ENCODE measurements at places on chromosomes 4 and X.

DNA sequence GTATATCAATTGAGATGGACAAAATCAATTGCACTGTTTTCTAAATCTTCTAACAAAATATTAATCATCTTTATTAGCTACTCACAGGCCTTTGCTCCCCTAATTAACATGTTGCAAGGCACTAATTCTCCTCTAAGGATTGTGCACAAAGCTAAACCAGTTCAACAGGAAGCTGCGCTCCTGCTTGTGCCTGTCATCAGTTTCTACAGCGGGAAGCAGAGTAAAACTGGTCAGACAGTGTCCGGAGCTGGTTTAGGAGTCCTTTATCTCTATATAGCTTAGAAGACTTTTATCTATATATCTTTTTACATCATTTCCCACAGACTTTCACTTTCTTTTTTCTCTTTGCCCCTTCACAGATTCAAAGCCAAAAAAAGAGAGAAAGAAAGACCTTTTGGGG, 79.1 kb downstream of the ELOVL6 start:
- DNase-seq = no peak

- DNase-seq = no peak
These were observed 69.2 kb upstream of the SPRY1 start for GRCh38 chr4:123327346-123327745.

GRCh38 chr4:2846172-2846571, 2.5 kb downstream of the ADD1 start:
- no peak for DNase-seq

DNA sequence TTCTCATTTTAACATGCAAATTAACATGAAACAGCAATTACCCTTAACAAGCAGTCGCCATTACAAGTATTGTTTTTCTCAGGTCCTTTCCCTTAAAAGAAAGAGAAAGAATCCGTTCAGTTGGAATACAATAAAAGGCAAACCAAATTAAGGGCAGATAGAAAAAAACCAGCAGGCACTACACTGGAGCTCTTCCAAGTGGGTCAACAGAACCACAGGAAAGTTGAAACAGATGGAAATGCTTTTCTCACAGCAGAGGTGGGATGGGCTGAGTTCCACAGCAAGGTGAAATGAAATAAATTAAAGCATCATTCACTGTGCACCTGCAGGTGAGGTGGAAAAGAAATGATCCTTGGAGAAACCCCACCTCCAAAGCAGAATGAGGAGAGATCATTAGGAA, 102.6 kb downstream of the APBB2 start:
- no peak for DNase-seq

GRCh38 chrX:41664908-41665307, 23.9 kb upstream of the GPR34 start:
- DNase-seq = no peak

DNA sequence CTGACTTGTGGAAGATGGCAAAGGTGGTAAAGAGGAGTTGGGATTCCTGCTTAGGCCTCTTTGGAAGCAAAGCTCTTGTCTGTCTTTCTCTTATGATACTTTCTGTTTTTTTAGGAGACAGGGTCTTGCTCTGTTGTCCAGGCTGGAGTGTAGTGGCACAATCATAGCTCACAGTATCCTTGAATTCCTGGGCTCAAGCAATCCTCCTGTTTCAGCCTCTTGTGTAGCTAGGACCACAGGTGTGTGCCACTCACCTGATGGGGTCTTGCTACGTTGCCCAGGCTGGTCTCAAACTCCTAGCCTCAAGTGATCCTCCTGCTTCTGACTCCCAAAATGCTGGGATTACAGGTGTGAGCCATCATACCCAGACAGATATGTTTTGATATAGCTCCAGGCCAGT, 19.3 kb upstream of the IGFBP7 start:
- DNase-seq = no peak

DNA sequence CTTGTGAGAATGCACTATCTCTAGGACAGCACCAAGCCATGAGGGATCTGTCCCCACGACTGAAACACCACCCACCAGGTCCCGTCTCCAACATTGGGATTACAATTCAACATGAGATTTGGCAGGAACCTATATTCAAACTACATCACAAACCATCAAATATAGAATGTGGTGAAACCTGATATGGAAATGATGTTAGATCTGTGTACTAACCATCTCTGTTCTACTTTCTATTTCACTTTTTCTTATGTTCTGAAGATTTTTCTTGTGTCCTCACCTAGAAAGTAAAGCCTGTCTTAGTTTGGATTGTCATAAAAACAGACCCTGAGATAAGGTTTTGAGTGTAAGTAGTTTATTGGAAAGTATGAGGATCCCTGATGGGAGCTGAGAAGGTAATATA, 37.8 kb upstream of the TACR3 start:
- DNase-seq = no peak

GRCh38 chr4:127364397-127364796, 268.4 kb upstream of the INTU start:
- no peak for DNase-seq

DNA sequence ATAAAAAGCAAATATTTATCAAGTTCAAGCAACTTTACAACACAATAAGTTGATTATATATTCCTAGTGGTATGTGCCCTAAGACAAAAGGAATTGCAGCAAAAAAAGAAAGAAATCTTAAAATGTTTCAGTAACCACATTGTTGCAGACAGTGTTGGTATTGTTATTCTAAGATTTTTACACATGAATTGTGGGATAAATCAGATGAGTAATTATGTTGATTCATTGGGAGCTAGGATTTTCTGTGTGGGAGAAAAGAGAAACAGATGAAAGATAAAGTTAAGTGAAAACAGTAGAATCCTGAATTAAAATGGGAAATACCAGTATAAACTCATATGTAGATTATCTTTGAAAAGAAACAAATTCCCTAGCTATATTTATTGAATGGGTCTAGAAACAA, 362.4 kb downstream of the PPP3CA start:
- no peak for DNase-seq

DNA sequence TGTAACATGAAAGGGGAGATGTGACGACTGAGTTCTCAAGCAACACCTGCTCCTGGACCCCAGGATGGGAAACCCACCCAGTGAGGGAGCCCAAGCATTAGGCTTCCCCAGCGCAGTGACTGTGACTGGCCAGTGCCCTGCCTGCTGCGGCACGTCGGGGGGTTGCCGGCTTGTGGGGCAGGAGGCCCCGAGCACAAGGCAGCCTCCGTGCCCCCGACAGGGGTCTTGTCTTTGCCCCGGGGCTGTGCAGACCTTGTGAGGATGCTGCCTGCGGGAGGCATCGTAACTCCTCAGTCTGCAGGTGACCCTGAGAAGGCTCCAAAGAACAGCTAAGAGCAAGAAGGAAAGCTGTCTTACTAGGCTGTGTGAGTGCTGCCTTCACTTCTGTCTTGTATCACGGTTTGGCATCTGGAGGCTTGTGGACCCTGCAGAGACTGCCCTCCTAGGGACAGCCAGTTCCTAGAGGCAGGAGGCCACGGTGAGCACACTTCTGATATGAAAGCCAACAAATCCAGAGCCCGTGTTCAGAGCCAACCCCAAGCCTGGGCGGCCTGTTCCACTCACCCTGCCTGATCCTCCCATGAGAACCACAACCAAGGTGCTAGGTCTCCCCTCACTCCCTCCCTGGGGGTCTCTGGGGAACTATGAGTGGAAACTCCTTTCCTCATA, 47.7 kb downstream of the FGFRL1 start:
- no peak for DNase-seq

DNA sequence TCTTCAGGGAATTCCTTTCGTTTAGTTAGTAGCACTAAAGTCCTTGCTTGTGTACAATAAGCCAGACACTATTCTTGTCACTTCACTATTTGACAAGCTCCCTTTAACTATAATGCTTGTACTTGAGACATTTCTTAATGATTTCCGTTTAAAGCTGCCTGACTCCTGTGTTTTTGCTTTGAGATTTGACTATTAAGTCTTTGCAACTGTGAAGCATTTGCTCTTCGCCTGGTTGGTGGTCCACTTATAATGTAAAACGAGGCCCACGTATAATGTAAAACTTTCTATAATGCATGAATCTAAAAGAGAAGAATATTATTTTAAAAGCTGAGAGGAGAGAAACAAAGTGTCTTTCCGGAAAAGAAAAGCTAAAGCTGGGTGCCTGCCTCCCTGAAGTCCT, 204.1 kb upstream of the FAM47C start:
- no peak for DNase-seq

- DNase-seq = no peak
These were observed 42.1 kb upstream of the KLHL34 start for GRCh38 chrX:21700275-21700674.

DNA sequence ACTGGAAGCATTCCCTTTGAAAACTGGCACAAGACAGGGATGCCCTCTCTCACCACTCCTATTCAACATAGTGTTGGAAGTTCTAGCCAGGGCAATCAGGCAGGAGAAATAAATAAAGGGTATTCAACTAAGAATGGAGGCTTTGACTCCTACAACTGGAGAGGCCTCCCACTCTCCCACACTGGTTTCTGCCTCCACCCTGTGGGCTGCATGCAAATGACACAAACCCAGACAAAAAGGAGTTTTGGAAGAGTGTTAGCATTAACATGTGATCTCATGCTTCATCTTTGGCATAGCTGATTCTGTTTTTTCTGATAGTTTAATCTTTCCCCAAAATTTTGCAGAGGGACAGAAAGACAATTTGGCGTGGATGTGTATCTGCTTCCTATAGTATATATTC, 80.8 kb upstream of the IQCM start:
- DNase-seq = no peak

GRCh38 chrX:39654952-39655351, 442.8 kb downstream of the BCOR start:
- no peak for DNase-seq

DNA sequence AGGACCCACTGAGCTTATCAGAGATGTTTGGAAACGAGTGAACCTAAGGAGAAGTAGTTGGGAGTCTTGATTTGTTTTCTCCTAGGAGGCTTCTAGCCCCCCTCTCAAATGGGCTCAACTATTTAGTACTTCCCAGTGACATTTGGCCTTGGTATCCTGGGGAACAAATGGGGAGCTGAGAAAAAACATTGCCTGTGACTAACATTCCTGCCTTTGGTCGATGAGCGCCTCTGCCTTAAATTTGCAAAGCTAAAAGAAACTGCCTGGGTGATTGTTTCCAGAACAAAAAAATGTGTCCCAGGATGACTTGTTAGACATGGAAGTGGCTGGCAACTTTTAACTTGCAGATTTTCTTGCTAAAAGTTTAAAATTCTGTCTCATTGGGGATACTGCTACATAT, 58.8 kb upstream of the IGFBP7 start:
- no peak for DNase-seq

DNA sequence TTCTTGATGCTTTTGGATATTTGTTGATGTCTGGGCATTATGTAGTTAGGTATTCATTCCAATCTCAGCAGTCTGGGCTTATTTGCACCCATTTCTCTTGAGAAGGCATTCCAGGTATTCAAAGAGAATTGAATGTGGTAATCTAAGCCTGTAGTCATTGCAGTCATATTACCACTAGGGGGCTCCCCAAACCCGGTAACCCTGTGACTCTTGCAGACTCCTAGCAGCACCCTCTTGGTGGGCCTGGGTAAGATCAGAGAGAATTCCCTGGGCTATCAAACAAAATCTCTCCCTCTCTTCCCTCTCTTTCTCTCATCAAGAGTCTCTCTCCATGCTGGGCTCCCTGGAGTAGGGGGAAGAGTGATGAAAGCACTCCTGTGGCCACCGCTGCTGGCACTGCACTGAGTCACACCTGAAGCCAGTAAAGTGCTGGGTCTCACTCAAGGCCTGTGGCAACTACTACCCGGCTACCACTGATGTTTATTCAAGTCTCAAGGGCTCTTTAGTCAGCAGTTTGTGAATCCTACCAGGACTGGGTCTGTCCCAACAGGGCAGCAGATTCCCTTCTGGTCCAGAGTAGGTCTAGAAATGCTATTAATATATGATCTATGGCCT, 187.7 kb upstream of the NUDT10 start:
- DNase-seq = peak; percentile 0

GRCh38 chrX:137051978-137052642, 18.3 kb upstream of the GPR101 start:
- DNase-seq = peak; percentile 14

DNA sequence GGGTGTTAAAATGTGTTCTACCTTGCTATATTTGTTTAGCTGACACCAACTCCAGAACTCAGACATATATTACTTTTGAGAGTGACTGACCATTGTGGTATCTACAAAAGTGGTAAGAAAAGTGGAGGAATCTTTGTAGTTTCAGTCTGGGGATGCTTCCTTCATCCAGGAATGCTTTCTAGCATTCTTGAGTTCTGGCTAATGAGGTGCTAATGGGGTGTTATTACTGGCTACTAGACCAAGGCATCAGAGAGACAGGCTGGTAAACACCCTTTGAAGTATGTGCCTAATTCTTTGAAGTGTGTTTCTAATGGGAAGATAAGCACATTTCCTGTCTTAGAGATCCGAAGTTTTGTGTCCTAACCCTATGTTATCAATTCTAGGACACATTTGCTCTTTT, 310.4 kb downstream of the SPRY1 start:
- DNase-seq = no peak

DNA sequence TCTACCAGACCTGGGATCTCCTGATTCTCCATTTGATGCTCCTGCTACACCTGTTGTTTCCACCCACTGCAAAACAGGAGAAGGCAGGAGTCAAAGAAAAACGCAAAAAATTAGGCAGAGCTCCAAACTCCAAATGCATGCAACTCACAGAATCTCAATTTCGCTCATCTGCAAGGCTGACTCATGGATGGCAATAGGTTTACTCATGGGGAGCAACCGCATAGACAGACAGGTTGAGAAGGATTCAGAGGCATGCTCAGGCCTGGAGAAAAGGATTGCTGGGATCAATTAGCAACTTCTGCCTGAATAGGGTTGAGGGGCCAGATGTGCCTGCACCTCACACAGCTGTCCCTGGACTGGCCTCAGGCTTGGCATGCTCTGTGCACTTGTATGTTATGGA, 231.0 kb downstream of the LDB2 start:
- DNase-seq = no peak

DNA sequence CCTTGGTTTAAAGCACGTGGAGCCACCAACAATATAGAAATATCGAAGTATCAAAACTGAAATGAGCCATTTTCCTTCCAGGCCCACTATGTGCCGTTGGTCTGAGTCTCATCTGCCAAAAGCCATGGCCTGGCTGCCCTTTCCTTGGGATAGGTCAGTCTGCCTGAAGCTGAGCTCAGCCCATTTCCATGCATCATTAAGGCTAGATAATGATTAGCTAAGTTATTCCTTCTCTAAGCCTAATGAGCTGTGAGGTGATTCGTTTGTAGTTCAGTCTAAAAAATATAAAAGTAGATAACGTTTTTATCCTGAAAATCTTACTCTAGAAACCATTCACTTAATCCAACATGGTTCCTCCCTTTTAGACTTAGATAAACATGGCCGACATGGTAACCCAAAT, 936.2 kb upstream of the LCORL start:
- DNase-seq = no peak

GRCh38 chrX:9693307-9694001, 72.2 kb downstream of the GPR143 start:
- DNase-seq = no peak

DNA sequence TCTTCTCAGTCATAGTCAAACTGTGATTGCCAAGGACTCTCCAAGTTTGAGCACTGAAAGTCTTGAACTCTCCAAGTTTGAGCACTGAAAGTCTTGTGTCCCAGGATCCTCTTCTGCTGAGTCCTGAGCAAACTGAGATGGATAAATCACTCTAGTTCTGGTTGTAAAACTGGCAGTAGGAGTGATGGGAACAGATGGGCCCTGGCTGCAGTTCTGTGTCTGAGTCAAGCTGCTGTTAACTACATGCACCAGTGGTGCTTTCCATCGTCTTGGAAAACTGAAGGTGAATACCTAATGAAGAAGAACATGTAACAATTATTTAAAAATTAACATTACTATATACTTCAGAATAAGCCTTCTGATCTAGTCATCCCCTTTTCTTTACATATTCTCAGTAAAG, 27.6 kb upstream of the KCNIP4 start:
- DNase-seq = no peak
